ENCODE measurements at places on chromosomes 11 and 22.

DNA sequence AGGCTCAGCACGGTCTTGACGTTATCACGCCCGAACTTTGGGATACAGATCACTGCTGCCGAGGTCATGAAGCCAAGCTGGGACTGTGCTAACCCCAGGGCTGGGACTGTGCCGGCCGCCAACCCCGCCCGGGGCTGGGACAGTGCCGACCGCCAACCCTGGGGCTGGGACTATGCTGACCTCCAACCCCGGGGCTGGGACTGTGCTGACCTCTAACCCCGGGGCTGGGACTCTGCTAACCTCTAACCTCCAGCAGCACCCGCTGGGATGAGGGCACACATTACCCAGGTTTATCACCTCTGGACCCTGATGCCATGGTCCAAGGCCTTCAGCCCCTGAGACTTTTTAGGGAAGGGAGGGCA is 129.7 kb downstream of the IGLL1 start:
- no peak for DNase-seq

DNA sequence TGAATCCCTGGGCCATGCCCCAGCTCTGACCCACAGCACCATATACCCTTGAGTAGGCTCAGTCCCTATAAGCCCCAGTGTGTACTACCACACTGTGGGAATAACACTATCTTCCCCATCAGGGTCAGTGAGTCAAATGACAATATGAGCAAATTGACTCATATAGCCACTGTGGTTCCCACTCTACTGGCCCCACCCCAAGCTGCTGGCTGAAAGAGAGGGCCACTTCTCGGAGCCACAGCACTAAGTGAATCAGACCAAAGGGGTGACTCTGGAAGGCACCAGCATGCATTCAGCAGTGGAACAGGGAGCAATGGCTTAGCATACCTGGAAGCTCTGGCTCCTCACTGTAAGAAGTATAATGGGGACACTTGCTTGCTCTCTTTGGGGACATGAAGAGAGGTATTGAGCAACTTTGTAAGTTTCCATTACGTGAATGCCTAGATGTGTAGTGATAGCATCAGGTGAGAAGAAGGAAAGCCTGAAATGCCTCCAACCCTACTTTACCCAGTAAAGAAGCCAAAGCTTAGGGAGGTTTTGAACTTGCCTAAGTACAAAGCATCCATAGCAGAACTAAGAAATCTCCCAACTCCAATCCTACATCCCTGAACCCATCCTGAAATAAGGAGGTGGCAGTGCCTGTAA is 13.5 kb downstream of the CD59 start:
- peak; percentile 64 for DNase-seq

- no peak for DNase-seq
Measured at GRCh38 chr11:70546191-70546940, 148.0 kb downstream of the CTTN start.

- no peak for DNase-seq
Measured at GRCh38 chr22:30291058-30291892, 2.0 kb upstream of the CASTOR1 start.

DNA sequence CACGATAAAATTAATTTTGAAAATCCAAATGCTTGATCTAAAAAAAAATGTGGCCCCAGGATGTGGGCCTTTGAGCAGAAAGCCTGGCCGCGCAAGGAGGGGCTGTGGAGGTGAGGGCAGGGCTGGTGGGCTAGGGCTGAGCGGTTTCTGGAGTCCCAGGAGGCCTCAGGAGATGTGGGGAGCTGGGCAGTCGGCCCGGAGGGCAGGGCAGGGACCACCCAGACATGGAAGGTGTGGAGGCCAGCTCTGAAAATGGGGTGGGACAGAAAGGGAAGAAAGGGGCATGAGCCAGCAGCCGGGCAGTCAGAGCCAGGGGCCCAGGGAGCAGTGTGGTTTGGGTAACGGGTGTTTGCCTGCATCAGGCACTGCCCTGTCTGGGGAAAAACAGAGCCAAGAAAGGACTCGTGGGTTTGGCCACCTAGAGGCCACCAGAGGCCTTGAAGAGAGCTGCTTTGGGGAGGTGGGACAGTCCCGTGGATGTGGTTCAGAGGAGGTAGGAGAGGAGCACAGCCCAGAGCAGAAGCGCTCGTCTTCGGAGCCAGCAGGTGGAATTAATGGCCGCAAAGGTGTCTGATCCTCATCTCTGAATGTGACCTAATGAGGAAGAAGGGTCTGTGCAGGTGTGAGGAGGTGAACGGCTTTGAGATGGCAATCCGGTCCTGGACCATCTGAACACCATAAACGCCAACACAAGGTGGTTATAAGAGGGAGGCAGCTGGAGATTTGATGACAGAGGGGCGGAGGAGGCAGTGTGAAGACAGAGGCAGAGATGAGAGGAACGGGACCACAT is 50.2 kb downstream of the IGF2 start:
- DNase-seq: no peak

- peak; percentile 43 for DNase-seq
Measured at GRCh38 chr11:78227921-78228320, 39.2 kb downstream of the USP35 start.

DNA sequence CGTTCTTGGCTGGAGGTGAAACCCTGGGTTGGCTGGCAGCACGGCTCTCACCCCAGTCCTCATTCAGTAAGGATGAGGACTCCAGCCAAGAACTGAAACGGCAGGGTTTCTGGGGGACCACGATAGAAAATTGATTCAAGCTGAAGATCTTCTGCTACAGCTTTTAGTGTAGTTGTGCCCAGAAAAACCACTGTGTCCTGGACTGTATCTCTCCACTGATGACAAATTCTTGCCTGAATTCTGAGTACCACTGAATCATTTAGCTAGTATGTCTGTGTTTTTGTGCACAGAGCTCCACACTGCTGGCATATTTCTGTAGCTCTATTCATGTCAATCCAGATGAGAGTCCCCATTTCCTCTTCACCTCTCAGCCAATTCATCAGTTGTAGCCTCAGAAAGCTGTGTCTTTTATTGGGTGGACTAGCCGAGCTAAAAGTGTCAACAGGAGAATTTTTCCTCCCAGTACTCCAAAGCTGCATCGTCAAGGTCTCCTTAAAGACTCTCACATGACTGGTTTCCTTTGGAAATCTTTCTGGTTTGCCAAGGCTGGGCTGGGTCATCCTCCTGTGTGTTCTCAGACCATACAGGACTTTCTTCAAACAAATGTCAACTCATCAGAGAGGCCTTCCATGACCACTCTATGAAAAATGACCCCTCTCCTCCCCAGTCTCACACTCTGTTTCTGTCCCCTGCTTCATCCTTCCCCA is 144.6 kb downstream of the LDLRAD3 start:
- DNase-seq: no peak

DNA sequence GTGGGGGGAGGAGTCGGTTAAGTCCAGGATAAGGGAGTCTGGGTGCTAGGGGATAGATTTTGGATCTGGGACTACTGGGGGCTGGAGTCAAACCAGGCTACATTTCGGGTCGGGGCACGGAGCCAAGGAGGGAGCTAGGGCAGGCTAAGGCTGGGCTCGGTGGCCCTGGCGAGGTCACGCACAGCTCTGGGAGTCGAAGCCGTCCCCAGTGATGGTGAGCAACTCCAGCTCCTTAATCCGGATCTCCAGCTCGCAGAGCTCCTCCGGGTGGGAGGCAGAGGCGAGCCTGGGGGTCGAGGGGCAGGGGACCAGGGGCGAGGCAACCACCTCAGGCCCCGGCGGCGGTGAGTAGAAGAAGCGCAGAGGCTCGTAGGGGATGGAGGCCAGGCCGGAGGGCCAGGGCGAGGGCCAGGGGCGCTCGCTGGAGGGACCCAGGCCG is 544 bp downstream of the C11orf91 start:
- no peak for DNase-seq
